ENCODE measurements at places on chromosomes 6 and 20.

- DNase-seq = no peak
Measured at GRCh38 chr20:3251806-3252205, 12.8 kb upstream of the SLC4A11 start.

DNA sequence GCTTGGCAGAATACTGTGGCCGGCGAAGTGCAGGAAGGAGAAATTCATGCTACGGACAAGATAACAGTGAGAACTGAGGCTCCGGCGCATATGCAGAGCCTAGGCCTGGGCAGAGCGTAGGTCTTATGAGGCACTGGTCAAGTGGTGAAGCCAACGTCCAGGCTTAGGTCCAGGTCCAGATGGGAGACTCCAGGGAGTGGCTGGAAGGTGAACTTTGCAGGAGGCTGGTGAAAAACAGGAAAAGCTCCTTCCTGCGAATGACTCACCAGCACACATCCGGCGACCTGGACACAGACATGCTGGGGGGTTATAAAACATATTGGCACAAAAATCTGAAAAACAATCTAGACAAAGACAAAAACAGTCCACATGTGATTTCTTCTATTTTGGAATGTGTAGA, 15.4 kb downstream of the C6orf141 start:
- DNase-seq = no peak

GRCh38 chr6:38436726-38437465, 202.8 kb downstream of the BTBD9 start:
- no peak for DNase-seq

DNA sequence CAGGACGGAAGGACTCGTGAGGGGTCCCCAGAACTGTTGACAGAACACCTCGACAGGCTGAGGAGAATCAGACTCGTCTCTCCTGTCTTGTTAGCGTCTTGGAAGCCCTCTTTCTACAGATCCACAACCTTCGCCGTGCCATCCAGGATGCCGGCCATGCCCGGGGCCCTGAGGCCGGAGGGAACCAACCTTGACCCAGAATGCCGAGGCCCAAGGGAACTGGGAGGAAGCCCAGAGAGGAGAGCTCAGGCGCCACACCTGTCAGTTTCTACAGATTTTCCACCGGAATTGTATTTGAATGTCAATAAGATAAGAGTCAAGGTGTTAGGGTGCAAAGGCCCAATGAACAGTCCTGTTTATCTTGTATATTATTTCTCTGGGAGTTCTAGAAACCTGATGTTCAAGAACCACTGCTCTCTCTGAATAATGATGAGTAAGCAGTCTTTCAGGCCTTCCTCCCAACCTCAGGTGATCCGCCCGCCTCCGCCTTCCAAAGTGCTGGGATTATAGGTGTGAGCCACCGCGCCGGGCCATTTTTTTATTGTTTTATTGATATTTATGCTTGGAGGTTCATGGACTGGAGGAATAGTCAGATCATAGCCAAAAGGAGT, 799 bp upstream of the ME1 start:
- DNase-seq = no peak

DNA sequence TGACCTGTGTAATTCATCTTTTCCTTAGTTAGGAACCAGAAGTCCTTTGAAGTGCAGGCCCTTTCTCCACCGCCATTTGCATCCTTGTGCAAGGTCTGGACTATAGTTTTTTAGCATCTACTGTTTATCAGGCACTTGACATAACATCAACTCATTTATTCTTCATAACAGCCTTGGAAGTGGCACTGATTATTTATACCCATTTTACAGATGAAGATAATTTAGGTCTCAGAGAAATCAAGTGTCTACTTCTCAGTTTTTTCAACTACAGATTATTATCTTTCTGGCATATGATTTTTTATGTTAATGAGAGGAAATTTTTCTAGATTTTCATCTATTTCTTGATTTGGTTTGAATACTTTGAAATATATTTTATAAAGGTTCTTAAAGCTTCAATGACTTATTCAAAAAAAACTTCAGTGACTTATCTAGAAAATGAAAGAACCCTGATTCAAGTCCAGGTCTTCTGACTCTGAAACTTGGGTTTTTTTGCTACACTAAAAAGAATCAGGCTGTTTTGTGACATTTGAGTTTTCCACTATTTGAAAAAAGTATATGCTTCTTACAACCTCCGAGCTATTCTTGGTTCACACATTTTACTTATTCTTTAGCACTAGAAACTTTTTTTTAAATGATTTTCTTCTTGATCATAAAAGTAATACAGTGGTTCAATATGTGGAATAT, 3.1 kb upstream of the UBE2J1 start:
- no peak for DNase-seq
